ENCODE measurements at places on chromosomes 3 and 15. TPM values are rescaled to one million over a fixed set of nuclear protein-coding genes. Genes with fewer than 3 reads are reported as not detected.

- no peak for DNase-seq
Observed at GRCh38 chr3:136919799-136920580, 37.8 kb upstream of the IL20RB start.

- no peak for DNase-seq
Observed at GRCh38 chr3:113245761-113246161, 34.4 kb downstream of the BOC start.

DNA sequence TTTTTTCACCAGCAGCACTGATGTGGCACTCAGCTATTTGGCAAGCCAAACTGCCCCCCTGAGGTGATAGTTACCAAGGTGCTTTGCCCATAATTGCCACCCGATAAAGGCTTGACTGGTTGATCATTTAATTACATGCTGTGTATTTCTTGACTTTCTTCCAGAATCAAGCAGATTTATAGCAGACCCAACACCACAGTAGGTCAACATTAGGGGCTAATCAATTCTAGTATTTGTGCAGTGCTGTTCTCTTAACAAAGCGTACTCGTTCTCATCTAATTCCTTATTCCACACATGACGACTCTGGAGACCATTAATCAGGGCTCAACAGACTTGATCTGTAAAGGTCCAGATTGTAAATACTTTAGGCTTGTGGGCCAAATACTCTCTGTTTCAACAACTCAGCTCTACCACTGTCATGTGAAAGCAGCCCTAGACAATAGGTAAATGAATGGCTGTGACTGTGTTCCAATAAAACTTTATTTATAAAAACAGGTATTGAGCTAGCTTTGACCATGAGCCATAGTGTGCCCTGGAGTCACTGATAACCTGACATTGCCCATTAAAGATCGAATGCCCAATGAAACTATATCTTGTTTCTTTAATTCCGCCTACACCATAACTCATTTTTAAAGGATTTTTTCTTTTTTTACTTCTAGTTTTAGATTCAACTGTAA lies 119.1 kb upstream of the TMC3 start:
- DNase-seq: no peak

DNA sequence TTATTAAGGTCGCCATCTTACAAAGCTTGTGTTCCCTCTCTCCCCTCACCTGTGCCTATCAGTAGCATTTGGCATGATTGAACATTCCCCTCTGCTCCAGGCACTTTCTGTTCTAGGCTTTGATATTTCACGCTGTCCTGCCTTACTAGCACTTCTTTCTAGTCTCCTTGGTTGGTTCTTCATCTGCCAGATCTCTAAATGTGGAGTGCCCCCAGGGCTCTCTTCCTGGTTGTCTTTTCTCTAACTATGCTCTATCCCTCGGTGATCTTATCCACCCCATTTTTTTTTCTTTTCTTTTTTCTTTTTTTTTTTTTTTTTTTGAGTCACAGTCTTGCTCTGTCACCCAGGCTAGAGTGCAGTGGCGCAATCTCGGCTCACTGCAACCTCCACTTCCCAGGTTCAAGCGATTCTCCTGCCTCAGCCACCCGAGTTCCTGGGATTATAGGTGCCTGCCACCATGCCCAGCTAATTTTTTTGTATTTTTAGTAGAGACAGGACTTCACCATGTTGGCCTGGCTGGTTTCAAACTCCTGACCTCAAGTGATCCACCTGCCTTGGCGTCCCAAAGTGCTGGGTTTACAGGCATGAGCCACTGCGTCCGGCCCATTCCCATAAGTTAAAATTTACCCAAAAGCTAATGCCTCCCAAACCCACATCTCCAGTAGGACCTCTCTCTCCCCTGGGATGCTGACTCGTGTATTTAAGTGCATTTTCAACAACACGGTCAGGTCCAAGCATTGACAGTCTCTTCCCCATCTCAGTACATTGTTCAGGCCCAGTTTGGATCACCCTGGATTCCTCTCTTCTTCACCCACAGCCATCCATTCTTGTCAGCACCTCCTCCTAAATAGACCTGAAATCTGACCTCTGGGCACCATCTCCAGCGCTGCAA lies 5.2 kb downstream of the NUSAP1 start:
- DNase-seq: no peak

DNA sequence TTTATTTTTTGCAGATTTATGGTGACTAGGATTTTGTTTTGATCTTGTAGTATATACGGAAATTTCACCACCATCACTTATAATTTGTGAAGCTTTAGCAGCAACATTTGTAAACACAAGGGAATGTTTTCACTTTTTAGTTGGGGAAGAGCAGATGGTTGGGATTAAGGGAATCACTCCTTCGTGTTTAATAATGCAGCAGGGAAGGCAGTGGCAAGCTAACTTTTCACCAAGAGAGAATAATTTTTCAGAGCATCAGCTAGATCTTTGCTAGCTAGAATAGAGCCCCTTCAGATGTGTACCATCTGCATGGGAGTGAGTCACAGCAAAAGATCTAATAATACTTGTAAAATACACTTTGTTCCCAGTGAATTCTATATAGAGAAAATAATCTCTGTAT lies 632.7 kb downstream of the CADM2 start:
- no peak for DNase-seq

- DNase-seq: no peak
Observed at GRCh38 chr3:11226042-11226370, 46.2 kb upstream of the ATG7 start.

GRCh38 chr15:39125904-39126303 lies 455.0 kb upstream of the THBS1 start:
- DNase-seq: no peak

- no peak for DNase-seq
Observed at GRCh38 chr3:112845772-112846171, 892 bp downstream of the CD200R1L start.

DNA sequence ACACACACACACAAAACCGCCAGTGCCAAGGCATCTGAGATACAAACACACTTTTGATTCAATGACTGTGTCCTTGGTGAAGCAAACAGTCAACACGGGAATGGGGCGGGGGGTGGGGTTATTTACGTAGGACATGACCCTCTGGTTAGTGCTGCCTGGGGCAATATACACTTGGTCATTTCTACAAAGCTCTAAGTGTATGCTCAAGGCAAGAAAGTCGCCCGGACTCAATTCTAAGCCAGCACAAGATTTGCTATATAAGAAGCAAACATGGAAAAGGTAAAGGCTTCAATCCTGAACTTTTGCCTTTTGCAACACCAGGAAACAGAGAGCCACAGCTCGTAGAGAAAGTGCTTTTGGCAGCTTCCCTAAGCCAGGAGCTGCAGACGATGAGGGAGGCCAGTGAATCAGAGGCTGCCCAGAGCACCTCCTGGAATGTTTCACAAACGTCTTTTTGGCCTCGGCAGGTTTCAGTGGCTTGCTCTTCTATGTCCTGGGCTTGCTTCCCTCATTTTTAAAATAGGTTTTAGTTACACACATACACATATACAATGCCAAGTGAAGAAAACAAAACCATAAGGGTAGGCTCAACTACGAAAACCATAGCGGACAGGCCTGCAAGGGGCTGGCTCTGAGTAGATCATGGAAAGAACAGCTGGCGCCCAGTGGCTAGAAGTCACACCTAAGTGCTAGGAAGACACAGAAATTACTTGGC lies 73.6 kb downstream of the TM4SF4 start:
- DNase-seq: peak; percentile 65

The MST1R gene
- 1.3 TPM for total RNA-seq

The CD200R1 gene
- total RNA-seq: 0.38 TPM

The SPATA12 gene
- not detected for total RNA-seq

The SLC4A7 gene
- 2.7 TPM for total RNA-seq

The IL16 gene
- 2.1 TPM for total RNA-seq

Data from left lobe of liver (tissue), 2 donors.